ENCODE measurements at places on chromosomes 2 and 18.

DNA sequence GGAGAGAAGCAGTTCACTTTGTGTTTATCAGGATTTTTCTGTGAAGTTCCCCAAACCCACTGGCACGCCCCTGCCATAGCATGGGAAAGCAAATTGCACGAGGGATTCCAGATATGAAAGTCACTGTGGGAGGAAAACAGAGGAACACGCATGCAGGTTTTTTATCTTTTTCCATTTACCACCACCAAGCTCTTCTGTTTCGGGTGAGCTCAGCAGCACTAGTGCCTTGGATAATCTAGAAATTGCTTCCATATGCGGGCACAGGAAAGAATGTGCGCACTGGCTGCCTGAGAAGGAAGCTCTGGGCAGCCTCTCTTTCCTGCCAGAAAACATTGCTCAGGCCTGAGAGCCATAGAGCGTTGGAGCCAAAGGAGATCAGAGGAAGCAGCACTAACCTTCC, 65.9 kb upstream of the WIPF1 start:
- DNase-seq = no peak

GRCh38 chr18:13126966-13127598, 91.5 kb upstream of the LDLRAD4 start:
- no peak for DNase-seq

- no peak for DNase-seq
Measured at GRCh38 chr2:121898483-121898882, 143.0 kb downstream of the TSN start.

DNA sequence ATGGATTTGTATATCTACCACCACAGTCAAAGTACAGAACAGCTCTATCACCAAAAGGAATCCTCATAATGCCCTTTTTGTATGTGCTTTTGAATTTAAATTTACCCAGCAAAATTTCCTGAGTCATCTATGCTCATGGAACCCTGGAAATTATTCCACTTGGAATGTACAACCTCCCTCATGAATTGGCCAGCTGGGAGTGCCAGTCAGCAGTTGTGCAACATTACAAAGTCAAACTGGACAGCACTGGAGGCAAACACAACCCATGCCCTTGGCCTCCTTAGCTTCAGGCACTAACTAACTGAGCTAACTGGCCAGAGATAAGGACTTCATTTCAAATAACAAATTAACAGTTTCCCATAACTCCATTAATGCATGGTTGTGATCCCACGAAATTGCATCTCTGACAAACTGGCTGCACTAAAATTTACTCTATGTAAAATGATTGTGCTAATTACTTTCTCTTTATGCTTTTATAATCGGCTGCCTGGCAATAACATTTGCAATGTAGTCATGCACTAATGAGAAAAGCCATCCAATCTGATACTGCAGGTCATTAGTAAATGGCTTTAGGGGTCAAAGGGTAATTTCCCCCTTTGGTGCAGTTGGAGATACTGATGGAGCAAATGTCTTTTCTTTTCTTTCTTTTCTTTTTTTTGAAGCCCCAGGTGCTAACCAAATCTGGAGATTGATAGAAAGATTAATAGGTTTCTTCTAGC, 270.5 kb downstream of the ACTR3 start:
- DNase-seq = no peak

DNA sequence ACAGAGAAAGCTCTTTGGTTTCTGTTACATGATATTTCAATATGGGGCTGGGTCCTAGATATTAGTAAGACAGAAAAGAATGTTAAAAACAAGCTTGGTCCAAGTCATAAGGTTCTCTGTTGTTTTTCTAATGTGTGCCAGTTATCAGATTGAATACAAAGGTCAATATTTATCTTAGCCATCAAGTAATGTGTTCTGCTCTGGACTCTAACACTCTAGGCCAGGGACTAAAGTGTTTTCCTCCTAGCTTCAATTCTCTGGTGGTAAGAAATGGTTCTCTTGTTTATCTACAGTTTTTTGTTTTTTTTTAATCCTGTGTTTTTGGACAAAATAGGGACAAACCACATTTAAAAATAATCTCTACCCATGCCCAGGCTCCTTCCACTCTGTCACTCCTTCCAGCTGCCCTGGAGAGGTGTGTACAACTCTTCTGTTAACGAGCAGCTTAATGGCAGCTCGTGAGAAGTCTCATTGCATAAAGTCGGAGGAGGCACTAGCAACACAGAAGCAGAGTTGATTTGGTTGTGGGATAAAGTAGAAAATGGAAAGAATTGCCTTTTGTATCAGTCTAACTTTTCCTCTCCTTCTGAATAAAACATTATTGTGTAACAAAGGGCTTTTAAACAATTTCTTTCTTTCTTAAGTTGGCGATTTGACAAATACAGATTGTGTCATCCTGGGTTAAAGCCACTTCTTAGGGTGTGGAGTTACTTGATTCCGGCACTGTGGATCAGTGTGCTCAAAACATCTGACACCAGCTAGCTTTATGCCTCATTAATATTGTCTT, 8.0 kb upstream of the SESTD1 start:
- no peak for DNase-seq

DNA sequence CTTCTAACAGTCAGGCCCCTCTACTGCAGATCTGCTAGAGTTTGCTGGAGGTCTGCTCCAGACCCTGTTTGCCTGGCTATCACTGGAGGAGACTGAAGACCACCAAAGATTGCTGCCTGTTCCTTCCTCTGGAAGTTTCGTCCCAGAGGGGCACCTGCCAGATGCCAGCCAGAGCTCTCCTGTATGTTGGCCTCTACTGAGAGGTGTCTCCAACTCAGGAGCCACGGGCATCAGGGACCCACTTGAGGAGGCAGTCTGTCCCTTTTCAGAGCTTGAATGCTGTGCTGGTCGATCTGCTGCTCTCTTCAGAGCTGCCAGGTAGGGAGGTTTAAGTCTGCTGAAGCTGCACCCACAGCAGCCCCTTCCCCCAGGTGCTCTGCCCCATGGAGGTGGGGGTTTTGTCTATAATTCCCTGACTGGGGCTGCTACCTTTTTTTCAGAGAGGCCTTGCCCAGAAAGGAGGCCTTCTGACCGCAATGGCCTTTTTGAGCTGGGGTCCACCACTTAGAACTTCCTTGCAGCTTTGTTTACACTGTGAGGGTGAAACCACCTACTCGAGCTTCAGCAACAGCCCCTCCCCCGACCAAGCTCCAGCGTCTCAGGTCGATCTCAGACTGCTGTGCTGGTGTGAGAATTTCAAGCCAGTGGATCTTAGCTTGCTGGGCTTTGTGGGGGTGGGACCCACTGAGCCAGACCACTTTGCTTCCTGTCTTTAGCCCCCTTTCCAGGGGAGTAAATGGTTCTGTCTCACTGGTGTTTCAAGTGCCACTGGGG, 566.0 kb downstream of the NR4A2 start:
- DNase-seq = no peak

DNA sequence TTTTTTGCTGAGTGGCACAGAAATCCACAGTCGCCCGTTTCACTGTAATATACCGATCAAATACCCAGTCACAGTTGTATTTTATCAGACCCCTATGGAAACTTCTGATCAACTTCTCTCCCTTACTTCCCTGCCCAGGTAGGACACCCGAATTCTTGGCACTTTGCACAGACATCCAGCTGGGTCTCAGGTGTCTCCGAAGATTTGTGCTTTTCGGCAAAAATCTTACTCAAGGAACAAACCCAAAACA, 596 bp downstream of the MREG start:
- no peak for DNase-seq

DNA sequence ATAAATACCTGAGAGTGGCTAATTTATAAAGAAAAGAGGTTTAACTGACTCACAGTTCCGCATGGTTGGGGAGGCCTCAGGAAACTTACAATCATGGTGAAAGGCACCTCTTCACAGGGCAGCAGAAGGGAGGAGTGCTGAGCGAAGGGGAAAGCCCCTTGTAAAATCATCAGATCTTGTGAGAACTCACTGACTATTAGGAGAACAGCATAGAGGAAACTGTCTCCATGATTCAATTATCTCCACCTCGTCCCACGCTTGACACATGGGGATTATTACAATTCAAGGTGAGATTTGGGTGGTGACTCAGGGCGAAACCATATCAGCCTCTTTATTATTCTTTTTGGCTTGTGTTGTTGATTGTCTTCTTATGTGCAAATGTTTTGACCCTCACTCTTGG, 76.2 kb downstream of the WDR7 start:
- no peak for DNase-seq

- DNase-seq = no peak
Measured at GRCh38 chr2:7835151-7835550, 846.7 kb upstream of the ID2 start.

GRCh38 chr2:136029149-136029548, 43.7 kb upstream of the DARS1 start:
- no peak for DNase-seq

DNA sequence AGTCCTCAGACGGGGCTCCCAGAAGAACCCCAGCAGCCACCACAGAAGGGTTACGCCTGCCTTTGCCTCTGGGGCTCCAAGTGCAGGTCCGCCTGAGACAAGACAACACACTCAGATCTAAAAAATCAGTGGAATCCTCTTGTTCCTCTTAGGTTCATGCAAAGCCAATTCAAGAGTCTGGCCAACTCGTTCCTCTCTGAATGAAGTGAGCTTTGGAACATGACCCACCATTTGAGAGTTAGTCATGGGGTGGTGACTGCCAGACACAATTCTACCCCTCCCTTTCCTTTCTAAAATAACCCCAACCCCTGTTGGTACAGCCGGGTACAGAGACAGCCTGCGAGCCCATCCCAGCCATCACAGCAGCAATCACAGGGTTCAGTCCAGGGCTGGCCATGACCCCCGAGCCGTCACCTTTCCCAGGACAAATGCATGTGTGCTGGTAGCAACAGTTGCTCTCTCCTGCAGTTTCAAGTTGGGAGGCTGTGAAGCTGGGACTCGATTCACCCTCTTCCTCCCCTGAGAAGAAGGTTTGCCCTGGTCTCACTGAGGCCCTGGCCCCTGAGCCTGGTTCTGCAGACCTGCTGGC, 183.1 kb upstream of the SH3BP4 start:
- no peak for DNase-seq

DNA sequence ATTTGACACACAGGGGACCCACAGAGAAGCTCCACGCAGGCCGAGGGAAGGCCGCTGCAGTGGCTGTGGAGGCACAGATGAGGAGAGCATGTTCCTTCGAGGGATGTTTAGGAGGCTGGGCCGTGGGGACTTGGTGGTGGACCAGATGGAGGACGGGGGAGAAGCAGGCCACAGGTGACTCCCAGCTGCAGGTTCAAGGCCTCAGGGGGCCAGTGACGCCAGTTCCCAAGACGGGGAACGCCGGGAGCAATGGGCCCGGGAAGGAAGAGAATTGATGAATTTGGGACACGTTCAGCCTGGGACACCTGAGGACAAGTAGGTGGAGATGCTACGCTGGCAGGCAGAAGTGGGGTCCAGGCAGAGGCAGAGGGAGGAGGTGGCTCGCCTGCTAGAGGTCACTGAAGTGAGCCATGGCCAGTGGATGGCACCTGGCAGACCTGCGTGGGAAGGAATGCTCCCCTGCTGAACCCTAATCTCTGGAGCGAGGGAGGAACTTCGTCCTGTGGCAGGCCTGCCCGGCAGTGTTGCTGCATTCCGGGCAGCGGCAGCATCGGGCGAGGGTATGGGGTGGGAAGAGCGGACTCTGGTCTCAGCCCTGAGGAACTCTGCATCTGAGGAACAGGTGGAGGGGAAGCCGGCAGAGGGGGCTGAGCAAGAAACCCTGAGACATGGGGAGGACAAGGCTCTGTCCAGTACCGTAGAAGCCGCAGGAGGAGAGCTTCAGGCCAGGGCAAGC, 25.2 kb upstream of the HPCAL1 start:
- no peak for DNase-seq
